CD4-positive, alpha-beta T cell treated with Interferon alpha-2 for 1 hour (primary cell): ENCODE measurements at places on chromosomes 2 and 18.

GRCh38 chr18:54957996-54958395 lies 1.3 kb downstream of the CCDC68 start:
- DNase-seq, result no peak

- DNase-seq, result no peak
Measured at GRCh38 chr18:79118797-79119196, 49.6 kb downstream of the ATP9B start.

DNA sequence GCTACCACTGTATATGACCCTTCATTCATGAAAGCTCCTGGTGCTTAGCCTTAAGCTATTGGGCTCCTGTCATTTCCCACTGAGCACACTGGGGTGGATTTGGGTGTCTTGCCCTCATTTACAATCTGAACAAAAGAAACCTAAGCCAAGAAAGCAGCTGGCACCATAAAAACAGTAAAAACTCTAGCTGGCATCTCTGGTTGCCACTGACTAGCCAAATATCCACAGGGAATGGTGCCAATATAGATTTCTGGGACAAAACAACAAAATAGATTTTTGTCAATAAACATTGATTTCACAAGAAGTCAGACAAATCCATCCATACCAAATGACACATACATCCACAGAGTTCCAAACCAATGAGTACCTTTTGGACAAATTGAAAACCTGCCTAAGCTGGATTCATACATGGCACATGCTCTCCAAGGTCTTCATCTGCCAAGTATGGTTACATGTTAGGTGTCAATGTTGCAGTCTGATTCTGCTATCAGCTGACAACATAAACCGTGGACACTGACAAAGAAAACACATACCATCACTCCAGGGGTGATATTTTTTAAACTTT lies 1081.5 kb upstream of the ZEB2 start:
- no peak for DNase-seq

GRCh38 chr2:20803226-20803682 lies 19.6 kb downstream of the LDAH start:
- DNase-seq, result no peak

GRCh38 chr2:42755191-42755880 lies 8.6 kb downstream of the OXER1 start:
- DNase-seq, result no peak
